ENCODE measurements at places on chromosomes 4 and X. TPM values are rescaled to one million over a fixed set of nuclear protein-coding genes. Genes with fewer than 3 reads are reported as not detected.

Gene SPANXN4
- not detected for total RNA-seq

Gene TLR10
- total RNA-seq, result not detected

Gene CCDC160
- not detected for total RNA-seq

Gene HHIP
- 3.0 TPM for total RNA-seq

Gene HEPH
- 5.2 TPM for total RNA-seq

Gene ADAM29
- total RNA-seq, result not detected

Gene NDUFC1
- total RNA-seq, result 52.8 TPM

Gene RASGEF1B
- not detected for total RNA-seq

Gene BANK1
- 0.15 TPM for total RNA-seq

Gene QRFPR
- total RNA-seq, result under 0.01 TPM

Gene TRPC3
- total RNA-seq, result 3.9 TPM

Gene DAPP1
- total RNA-seq, result not detected

Gene GYPA
- total RNA-seq, result not detected

Gene SLC2A9
- total RNA-seq, result 0.17 TPM

Gene DCLK2
- 4.6 TPM for total RNA-seq

Gene SOWAHD
- total RNA-seq, result 0.30 TPM

Gene DGKK
- total RNA-seq, result not detected

Gene CFAP47
- total RNA-seq, result not detected

Gene ARHGAP10
- total RNA-seq, result 16.4 TPM

Gene LIMCH1
- 0.34 TPM for total RNA-seq

Gene TMEM31
- total RNA-seq, result not detected

Gene ALAS2
- total RNA-seq, result not detected
